CD4-positive, alpha-beta T cell treated with Interleukin-15 for 4 hours (primary cell): ENCODE measurements at places on chromosomes 7 and 10.
A peak's percentile ranks its signal among the peaks of the same experiment; 100 is the strongest.

DNA sequence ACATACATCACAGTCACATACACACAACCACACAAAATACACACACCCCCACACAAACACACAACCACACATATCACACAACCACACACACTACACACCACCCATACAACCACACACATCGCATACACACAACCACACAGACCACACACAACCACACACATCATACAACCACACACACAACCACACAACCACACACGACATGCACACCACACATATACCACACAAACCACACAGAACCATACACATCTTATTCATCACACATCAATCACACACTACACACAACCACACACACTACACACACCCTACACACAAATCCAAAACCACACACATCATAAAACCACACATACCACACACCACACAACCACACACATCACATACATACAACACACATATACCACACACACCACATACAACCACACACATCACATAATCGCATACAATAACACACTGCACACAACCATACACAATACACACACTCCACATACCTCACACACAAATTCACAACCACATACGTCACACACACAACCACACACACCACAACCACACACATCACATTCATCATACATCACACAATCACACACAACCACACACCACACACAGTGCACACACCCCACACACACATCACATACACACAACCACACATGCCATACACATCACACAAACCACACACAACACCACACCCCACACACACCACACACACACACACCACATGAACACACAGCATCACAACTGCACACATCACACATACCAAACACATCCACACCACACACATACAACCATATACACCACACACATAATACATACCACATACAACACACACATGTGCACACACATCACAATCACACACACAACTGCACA lies 30.4 kb downstream of the GPRIN2 start:
- no peak for DNase-seq

DNA sequence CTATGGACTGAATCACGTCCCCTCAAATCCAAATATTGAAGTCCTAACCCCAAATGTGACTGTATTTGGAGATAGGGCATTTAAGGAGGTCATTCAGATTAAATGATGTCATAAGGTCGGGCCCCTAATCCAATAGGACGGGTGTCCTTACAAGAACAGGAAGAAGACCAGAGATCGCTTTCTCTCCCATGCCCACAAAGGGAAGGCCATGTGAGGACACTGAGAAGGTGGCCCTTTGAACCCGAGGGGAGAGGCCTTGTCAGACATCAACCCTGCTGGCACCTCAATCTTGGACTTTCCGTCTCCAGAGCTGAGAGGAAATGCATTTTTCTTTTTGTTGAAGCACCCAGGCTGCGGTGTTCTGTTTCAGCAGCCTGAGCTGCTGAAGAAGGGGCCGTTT lies 72.3 kb upstream of the KLF6 start:
- DNase-seq: no peak

GRCh38 chr7:72042855-72043254 lies 369.3 kb downstream of the CALN1 start:
- DNase-seq: no peak

- no peak for DNase-seq
These were observed 12.2 kb downstream of the PDCD4 start for GRCh38 chr10:110883924-110884323.

GRCh38 chr10:89452193-89452592 lies 37.8 kb downstream of the IFIT5 start:
- no peak for DNase-seq

- no peak for DNase-seq
These were observed 27.4 kb downstream of the STAM start for GRCh38 chr10:17671307-17671706.

DNA sequence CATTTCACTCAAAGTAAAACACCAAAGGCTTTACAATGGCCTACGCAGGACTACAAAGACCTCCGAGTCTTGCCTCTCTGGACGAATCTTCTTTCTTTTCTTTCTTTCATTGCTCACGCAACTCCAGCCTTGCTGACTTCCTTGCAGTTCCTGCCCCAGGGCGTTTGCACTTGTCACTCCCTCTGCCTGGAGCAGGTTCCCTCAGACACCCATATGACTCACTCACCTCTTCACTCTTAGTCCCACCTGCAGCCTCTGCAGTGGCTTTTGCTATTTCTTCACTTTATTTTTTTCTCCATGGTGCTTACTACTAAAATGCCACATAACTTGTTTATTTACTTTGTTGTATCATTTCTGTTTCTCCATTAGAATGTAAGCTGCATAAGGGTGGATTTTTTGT lies 33.1 kb downstream of the GHRHR start:
- no peak for DNase-seq

DNA sequence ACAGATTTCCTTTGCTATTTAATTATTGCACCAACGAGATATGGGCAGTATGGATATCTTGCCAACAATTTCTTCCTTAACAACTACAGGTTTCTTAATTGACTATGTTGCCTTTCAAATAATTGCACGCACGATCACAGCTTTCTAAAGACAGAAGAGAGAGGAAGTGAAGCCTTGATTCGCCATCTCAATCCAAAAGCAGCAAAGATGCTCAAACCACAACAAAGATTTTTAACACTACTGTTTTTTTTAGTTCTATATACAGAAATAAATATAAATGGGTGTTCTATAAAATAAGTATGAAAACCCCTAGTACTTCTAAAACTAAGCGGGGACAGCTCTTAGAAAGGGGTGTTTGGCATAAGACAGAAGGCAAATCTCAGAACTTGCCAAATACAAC lies 251.3 kb downstream of the SFMBT2 start:
- peak; percentile 13 for DNase-seq

GRCh38 chr7:105352901-105353668 lies 35.6 kb downstream of the SRPK2 start:
- DNase-seq: no peak

DNA sequence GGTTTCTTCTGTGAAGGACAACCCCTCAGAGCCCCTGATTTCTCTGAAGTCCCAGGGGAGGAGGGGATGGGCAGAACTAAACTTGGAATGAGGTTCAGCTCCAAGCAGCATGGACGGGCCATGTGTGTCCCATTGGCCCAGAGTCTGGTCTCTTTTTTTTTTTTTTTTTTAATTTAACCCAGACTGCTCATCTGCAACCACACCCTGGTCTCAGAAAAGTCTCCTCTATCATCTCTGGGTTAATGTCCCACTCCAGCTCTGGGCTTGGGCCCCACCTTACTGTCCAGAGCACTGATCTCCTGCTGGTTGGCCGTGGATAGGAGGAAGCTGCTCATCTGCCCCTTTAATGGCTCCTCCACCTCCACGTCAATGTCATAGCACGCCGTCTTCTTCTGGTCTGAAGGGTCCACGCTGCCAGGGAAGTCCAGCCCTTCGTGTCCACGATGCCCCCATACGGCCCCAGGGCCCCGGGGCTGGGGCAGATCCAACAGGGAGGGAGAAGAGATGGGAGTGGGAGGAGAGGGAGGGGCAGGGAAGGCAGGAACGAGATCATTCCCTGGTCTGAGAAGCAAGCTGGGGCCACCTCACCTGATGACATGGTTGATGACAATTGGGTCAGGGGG lies 7.7 kb downstream of the CHPF2 start:
- DNase-seq: no peak

DNA sequence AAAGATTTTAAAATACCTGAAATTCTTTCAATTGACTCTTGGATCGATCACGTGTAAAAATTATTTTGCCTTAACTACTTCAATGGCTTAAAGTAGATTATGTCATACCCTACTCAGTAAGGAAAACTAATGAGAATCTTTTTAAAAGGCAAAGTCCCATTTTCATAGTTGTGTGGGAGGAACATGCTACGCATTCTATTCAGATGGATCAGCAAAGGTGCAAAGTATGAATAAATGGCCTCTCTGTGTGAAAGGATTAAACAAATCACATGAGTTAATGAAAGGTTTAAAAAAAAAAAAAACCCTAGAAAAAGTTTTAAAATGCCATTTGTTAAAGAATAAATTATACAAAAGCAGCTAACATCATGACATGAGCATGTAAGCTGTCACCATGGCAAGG lies 77.1 kb downstream of the ENO4 start:
- no peak for DNase-seq

DNA sequence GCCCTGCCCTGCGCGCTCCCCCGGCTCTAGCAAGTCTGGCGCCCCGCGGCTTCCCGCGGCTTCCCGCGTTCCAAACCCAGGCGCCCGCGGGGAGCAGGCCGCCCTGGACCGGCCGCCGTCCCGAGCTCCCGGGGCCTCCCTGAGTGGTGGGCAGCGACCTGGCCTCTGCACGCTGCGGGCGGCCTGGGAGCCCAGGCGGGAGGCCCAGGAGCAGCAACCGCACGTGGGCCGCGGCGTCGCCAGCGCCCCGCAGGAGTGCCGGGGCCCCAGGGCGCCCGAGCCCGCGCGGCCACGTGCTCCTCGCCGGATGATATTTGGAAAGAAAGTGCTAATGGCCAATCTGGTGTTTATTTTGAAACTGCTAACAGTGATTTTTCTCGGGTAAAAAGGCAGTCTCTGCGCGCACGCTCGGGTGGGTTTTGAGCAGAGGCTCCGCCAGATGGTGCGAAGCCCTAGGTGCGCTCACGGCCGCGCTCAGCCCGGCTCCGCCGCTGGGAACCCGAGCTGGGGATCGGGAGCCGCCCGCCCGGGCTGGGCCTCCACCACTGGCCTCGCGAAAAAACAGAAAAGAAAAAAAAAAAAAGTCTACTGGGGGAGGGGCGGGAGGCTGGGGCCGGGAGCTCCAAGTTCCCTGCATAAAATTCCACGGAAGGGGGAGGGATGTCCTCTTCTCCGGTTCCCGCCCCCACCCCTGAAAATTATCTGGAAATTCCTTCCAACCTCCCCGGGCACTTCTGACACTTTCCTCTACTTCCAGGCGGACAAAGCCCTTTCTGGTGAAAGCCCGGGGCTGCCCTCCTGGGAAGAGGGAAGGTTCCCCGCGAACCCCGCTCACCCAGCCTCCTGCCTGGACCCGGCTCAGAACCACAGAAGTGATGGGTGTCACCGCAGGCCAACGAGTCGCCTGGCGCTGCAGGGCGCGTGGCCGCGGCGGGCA lies 4.3 kb downstream of the EBF3 start:
- DNase-seq: no peak

DNA sequence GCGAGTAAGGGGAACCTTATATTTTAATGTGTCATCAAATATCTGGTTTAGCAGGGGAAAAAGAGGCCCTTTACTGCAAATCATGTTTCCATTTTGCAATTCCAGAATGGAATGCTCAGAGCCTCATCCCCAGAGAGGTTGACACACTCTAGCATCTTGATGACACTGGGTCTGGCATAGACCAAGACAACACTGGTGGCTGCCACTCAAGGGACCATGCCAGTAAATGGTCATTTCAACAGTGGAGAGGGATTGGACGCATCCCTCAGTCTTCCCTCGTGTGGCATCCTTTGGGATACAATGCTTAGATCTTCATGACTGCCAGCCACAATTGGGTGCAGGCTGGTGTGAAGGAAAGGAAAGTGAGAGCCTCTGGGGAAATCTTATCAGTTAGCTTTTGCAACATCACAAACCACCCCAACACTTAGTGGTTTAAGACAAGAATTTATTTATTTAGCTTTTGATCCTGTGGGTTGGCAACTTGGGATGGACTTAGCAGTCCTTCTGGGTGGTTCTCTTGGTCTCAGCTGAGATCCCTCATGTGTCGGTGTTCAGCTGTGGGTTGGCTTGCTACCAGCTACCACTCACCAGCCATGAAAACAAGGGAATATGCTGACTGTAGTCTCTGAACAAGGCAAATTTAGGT lies 21.6 kb downstream of the TACC2 start:
- no peak for DNase-seq

DNA sequence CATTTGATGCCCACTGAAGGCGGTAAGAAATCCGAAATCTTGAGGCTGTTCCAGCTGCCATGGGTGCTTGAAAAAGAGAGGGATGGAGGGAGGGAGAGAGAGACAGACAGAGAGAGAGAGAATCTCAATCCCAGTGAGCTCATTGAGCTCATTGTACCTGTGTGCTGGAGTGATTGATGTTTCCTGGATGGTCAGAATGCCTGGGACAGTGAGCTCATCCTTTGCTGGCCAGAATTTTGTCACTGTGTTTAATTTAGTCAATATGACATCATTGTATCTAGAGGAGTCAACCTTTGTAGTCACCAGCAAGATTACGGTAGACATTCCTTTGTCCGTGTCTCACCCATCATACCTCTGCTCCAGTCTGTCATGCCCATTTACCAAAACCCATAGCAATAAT lies 625.4 kb upstream of the POM121L12 start:
- no peak for DNase-seq

DNA sequence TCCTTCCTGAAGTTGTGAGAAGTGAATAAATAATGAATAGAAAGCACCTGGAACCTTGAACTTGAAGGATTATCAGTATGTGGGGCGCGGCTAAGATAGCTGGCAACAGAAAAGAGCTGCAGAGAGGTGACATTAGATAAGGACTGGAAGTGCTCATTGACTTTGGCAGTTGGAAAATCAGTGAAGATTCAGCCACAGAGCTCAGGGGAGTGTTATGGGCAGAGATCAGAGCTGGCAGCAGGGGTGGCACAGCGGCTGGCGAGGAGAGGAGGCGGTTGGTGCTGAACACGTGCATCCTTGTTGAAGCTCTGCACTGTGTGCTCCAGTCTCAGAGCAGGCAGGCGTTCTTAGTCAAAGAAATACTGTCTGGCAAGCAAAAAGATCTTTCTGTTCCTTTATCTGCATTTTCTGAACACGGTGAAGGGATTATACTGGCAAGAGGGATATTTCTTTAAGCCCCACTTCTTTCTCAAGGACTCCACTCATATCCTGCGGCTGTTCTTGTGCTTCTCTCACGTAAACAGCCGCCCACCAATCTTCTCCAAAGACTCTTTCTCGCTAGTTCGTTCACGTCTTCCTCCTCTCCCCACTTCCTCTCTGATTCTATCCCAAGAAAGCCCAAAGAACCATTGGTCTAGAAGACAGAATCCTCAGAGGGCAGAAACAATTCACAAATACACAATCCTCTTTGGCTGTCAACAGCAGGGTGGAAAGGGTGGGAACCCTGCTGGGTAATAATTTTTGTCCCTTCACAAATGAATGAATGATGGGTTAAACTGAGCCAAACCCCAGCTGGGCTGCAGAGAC lies 38.6 kb upstream of the ADD3 start:
- DNase-seq: no peak

GRCh38 chr10:91357497-91357896 lies 52.6 kb upstream of the HECTD2 start:
- DNase-seq: no peak

DNA sequence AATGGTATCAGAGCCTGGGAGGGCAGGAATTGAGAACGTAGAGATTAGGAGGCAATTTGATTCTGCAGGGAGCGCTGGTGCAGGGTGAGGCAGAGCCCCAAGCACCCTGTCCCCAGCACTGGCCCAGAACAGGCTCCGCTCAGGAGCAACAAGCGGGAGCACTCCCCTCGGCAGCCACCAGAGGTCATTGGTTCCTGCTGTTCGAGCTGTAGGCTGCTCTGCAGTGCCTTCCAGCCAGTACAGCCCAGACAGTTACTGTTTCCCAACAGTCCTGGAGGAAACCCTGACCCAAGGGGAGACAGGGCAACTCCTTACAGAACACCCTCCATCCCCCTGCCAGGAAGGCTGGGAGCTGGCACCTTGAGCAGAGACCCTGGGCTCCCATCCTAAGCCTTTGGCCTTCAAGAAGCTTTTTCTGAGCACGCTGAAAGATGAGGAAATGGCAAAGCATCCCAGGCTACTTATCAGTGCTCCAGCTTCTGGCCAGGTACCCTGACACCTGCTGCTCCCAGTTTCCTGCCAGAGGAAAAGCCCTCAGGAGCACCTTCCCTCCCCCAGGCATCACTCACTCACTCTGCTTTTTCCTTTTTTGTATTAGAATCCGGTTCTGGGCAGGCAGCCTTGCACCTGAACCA lies 71.2 kb upstream of the EFCAB10 start:
- DNase-seq: peak; percentile 53

- no peak for DNase-seq
These were observed 471.7 kb downstream of the GRM8 start for GRCh38 chr7:126780993-126781392.
